Common myeloid progenitor, CD34-positive (primary cell): ENCODE measurements at places on chromosomes 5 and 9.

- DNase-seq = no peak
These were observed 218.8 kb downstream of the TMEM167A start for GRCh38 chr5:82858151-82859025.

- no peak for DNase-seq
These were observed 106.9 kb downstream of the GLDC start for GRCh38 chr9:6538666-6539071.

- DNase-seq = no peak
These were observed 142.7 kb downstream of the C5orf15 start for GRCh38 chr5:133825631-133826289.

DNA sequence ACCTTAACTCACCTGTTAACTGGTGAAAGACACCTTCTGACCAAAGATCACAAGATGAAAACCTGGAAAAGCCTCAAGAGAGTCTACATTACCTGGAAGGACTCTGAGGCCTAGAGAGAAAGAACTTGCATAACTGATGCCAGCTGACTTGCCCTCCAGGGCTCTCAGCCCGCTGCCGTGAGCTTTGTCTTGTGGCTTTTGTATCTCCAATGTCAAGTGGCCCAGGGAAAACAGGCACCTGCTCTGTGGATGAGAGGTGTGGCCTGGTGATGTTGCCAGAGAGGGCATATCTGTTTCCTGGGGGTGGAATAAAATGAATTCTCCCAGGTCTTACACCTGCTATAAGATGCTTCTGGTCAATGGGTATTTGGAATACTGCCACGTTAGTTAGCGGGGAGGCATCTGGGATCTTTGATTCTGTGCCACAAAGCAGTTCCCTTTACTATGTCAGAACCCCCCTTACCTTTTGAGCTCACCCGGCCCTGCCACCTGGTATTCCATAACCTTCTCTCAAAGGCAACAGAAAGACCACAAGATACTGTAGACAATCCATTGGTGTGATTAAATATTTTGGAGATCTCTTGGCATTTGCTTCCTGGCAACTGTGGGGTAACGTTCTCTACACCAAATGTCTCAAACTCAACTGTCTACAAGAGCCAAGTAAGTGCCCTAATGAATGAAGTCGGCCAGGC is 54.9 kb upstream of the N4BP3 start:
- no peak for DNase-seq

DNA sequence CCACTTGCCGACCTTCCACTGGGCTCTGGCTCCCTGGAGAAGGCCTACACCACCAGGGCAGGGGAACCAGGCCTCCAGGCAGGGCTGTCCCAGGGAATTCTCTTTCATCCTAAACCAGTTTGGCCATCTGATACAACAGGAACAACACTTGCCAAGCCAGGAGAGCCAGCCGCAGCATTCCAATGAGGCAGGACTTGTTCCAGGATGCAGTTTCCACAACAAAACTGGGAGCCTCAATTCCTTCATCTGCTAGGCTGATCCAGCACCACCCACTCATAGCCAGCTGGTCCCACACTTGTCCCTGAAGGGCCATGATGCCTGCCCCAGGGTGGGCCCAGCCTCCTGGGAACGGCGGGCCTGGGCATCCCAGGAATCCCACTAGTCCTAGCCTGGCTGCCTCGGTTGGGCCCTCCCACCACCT is 26.0 kb downstream of the BICD2 start:
- no peak for DNase-seq

- no peak for DNase-seq
These were observed 441.2 kb upstream of the CHD1 start for GRCh38 chr5:99369797-99370593.

- DNase-seq = peak; percentile 13
These were observed 29.6 kb downstream of the PSMB7 start for GRCh38 chr9:124385623-124386022.

GRCh38 chr5:151815051-151815450 is 43.3 kb downstream of the G3BP1 start:
- no peak for DNase-seq

- no peak for DNase-seq
These were observed 46.4 kb upstream of the ALDH1B1 start for GRCh38 chr9:38345851-38346755.

DNA sequence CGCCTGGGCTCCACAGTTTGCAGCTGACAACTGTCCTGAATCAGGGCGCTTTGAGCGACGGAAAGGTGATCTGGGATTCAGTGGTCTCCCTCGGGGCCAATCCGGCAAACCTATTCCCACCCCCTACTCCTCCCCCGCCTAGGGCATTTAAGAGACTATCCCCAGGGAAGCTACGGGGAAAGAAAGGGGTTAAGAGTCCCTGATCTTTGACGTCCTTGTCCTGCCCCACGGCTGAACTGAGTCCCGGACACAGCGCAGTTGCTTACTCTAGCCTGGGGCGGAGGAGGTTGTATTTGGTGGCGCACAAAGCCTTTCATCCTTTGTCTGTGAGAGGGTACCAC is 3.4 kb downstream of the RORB start:
- no peak for DNase-seq

DNA sequence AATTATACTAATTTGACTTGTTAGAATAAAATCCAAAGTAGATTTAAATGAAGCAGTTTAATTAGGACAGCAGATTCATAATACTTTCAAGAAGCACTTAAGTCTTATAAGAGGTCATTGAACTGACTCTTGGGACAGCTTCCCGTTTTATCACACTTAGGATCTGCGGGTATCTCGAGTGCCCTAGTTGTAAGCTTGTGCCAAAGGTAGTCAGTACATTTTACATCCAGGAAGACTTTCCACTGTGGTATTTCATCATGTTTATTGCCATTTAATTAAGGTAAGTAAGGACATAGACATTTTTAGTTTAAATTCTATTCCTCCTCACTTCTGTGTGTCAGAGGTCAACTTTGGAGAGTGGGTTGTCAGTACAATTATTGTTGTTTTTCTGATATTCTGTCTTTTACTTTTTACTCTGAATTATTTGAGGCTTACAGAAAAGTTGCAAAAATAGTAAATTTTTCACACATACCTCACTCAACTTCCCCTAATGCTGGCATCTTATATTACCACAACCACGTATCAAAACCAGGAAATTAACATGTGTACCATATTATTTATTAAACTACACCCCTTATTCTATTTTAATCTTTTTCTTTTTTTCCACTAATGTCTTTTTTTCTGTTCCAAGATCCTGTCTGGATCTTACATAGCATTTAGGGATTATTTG is 7.5 kb upstream of the ZNF367 start:
- DNase-seq = no peak

DNA sequence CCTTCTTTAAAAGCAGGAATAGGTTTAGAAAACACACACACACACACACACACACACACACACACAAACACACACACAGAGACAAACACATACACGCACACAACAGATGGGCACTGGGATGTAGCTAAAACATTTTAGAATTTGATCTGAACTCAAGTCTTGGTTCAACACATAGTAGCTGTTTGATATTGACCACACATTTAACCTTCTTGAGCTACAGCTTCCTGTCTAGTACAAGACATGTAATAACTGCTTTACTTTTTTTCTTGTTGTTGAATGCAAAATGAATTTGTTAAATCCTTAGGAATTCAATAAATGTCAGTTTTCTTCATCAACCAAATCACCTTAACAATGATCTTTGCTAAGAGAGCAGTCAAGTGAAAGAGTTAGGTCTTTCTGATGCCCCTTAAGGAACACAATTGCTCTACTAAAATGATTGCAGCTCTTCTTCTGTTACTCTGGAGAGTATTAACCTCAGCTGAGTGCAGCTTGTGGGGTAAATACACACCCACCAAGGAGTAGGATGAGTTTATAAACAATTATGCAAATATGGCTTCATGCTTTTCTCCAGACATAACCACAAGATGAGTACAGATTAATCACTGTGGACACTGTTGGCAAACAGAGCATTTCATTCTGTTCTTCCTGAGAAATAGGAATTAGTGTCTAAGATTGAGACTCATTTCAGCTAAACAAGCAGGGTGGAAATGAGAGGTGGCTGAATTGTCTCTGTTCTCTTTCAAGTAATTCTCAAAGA is 302.9 kb upstream of the PAPPA start:
- DNase-seq = no peak

DNA sequence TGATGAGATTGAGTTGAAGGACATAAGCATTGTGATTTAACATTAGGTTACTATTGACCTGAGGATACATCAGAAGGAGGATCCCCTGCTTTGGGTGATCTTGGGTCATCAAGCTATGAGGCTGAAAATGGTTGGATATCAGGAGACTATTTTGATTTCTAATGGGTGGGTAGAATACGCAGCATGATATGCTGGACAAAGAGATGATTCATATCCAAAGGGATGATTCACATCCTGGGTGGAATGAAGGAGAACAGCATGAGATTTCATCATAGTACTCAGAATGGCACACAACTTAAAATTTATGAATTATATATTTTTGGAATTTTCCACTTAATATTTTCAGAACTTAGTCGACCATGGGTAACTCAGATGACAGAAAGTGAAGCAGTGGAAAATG is 1759.5 kb upstream of the C9orf72 start:
- no peak for DNase-seq

GRCh38 chr9:108844856-108845255 is 10.9 kb downstream of the ACTL7B start:
- DNase-seq = no peak

DNA sequence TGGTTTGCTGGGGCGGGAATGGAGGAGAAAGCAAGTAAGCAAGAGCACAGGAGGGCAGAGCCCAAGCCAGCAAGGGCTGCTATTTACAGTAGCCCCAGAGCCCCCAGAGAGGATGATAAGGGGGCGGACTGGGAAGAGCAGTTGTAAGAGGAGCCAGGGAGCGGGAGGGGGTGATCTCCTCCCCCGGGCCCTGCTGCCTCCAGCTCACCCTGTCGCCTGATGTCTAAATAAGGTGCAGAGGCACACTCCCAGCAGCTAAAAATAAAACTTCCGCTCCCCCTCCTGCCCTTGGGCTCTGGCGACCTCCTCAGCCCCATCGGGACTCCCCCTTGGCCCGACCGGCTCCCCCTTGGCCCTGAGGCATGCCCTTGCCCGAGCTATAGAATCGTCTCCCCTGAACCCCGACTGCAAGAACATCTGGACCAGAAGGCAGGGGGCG is 14.4 kb upstream of the CCDC69 start:
- no peak for DNase-seq

GRCh38 chr5:86983208-86983607 is 284.5 kb upstream of the RASA1 start:
- DNase-seq = no peak

GRCh38 chr5:67214036-67214435 is 17.4 kb upstream of the CD180 start:
- no peak for DNase-seq

DNA sequence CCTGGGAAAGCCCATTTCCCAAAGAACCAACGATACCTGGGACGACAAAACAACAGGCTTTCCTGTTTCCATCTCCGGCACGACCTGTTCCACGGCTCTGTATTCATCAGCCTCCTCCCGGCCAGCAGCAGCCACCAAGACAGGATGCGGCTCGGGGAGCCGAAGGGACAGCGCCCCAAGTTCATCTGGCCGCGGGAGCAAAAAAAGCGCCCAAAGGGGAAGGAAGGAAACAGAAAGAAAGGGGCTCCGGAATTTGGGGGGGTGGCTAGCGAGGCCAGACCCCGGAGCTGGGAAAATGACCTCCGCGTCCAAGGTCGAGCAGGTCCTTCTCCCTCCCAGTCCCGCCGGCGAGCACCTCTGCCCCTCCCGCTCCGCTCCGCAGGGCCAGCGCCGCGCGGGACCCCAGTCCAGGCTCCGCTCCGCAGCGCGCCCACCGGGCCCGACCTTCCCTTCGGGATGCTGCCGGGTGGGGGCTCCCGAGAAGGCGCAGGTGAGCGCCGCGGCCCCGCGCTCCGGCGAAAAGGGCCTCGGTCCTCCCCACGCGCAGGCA is 608 bp downstream of the ELOVL7 start:
- DNase-seq = peak; percentile 62

DNA sequence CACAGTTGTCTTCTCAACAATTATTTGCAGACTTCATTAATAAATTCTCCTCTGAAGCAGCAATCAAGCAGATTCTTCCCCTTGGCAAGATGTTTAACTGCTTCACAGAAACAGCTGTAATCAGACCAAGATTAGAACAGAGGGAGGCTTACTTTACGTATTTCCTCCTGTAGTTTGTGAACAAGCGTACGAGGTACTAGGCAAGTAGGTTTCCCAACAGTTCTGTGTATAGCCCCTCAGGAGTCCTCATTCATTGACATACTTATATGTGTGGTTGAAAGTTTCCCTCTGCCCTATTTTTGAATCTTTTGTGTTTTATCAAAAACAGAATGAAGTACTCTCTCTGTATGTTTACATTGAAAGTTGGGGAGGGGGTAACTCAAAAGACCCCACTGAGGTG is 128.0 kb downstream of the SPATA31D1 start:
- no peak for DNase-seq

DNA sequence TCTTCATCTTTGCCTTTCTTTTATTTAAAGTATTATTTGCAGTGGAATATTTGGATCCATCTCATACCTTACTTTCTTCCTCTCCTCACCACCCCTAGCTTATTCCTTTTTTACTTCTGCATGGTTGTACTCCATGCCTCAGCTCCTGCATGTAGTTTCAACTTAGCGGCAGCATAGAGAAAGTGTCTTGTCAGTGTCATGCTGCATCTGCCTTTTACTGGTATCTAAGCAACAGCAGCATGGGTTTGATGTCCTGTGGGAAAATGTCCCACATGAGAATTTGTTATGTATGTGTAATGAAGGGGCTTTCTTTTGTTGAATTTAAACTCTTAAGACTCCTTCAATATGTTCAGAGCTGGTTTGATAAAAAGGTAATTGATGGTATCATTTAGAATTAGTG is 20.6 kb downstream of the TCERG1 start:
- DNase-seq = no peak

- DNase-seq = no peak
These were observed 84.0 kb downstream of the STK10 start for GRCh38 chr5:172104021-172104420.

DNA sequence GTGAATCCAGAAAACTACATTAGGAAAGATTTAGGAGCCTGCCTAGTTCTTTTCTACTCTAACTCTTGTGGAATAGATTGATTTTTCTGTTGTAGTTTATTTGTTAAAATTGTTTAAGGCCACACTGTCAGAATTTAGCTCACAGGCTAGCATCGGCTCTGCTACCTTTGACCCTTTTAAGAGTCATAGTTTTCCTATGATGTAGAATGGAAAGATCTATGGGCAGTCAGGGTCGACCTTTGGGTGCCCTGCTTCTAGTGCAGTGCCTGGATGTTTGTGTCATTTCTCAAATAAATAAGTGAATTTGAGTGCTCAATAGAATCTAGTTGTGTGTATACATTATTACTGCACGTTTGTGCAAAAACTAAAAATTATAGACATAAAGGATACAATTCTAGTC is 38.7 kb downstream of the BASP1 start:
- DNase-seq = no peak
